ENCODE measurements at places on chromosomes 4 and X. TPM values are rescaled to one million over a fixed set of nuclear protein-coding genes. Genes with fewer than 3 reads are reported as not detected.

The ARMCX2 gene
- polyA plus RNA-seq, result 6.2 TPM

The GPC3 gene
- polyA plus RNA-seq, result 1.9 TPM

The KIT gene
- 0.46 TPM for polyA plus RNA-seq

The USO1 gene
- polyA plus RNA-seq, result 224 TPM

The MED14 gene
- 10.7 TPM for polyA plus RNA-seq

The UBE2K gene
- 24.5 TPM for polyA plus RNA-seq

The GAGE2A gene
- polyA plus RNA-seq, result not detected

The CNGA1 gene
- 0.15 TPM for polyA plus RNA-seq
